ENCODE measurements at places on chromosomes 2 and 18. TPM values are rescaled to one million over a fixed set of nuclear protein-coding genes. Genes with fewer than 3 reads are reported as not detected.

The RAPGEF4 gene
- 29.5 TPM for total RNA-seq

The ADD2 gene
- 64.5 TPM for total RNA-seq

The CHCHD5 gene
- total RNA-seq: 28.8 TPM

The COLEC12 gene
- 67.2 TPM for total RNA-seq

The SUMO1 gene
- 116 TPM for total RNA-seq
